ENCODE measurements at places on chromosomes 12 and 14.

- DNase-seq = no peak
These were observed 232.7 kb downstream of the RPAP3 start for GRCh38 chr12:47473091-47473490.

- no peak for DNase-seq
These were observed 135.9 kb downstream of the C12orf75 start for GRCh38 chr12:105466231-105466900.

DNA sequence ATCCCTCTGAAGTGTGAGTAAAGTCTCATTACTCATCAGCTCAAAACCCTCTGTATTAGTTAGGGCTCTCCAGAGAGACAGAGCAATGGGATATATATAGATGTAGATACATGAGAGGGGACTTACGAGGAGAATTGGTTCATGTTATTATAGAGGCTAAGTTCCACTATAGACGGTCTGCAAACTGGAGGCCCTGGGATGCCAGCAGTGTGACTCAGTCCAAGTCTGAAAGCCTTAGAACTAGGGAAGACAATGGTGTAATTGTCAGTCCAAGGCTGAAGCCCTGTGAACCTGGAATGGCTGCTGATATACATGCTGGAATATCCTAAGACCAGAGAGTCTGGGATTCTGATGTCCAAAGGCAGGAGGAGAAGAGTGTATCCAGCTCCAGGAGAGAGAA, 57.3 kb upstream of the CEP83 start:
- no peak for DNase-seq

GRCh38 chr14:31934767-31935266, 142.3 kb upstream of the ARHGAP5 start:
- peak; percentile 65 for DNase-seq

- no peak for DNase-seq
These were observed 14.2 kb downstream of the AMN1 start for GRCh38 chr12:31714406-31715271.

GRCh38 chr12:129871991-129872972, 31.5 kb downstream of the TMEM132D start:
- DNase-seq = no peak

DNA sequence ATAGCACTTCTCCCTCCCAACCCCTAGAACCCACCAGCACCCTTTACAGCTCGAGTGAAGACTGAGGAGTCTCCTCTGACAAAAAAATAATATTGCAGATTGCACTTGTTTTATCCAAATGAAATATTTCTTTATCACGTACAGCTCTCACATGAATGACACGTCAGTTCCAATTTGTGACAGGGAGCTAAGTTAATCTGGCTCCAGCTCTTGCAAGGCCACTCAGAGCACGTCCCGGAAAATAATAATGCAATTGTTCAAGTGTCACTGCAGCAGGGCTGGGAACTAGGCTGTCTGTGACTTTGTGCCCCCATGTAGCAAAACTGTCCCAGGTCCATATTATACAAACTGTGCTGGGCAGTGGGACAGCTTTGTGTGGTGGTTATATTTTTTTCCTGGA, 539.6 kb downstream of the VRK1 start:
- DNase-seq = no peak

DNA sequence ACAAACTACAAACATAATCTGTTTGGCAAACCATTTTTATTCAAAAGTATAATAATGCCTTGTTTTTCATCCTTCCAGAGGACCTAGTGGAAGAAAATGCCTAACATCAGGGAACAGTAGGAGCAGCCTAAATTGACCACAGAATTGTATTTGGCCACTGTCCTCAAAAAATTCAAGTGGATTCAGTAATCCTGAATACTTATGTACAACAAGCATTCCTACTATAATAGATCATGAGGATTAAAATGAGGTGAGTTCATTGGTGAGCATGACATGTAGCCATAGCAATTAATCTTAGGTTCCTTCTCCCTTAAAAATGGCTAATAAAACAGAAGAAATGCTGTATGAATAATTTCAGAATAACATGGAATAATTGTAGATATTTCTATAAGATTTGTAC, 209.3 kb downstream of the DAD1 start:
- DNase-seq = no peak

- no peak for DNase-seq
These were observed 36.0 kb downstream of the EGLN3 start for GRCh38 chr14:33914676-33915516.

DNA sequence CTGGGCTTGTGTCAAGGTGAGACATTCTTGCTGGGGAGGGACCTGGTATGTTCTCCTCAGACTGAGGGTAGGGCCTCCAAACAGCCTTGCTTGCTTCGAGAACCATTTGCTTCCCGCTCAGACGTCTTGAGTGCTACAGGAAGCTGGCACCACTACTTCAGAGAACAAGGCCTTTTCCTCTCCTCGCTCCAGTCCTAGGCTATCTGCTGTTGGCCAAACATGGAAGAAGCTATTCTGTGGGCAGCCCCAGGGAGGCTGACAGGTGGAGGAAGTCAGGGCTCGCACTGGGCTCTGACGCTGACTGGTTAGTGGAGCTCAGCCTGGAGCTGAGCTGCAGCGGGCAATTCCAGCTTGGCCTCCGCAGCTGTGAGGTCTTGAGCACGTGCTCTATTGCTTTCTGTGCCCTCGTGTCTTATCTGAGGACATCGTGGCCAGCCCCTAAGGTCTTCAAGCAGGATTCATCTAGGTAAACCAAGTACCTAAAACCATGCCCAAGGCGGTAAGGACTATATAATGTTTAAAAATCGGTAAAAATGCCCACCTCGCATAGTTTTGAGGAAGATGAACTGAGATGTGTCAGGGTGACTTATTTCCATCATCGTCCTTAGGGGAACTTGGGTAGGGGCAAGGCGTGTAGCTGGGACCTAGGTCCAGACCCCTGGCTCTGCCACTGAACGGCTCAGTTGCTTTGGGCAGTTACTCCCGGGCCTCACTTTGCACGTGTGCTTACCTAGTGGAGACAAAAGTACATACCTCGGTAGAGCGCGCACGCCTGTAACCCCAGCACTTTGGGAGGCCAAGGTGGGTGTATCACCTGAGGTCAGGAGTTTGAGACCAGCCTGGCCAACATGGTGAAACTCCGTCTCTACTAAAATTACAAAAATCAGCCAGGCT, 4.3 kb downstream of the GAPDH start:
- no peak for DNase-seq

- no peak for DNase-seq
These were observed 706 bp upstream of the DIO2 start for GRCh38 chr14:80212023-80212397.

DNA sequence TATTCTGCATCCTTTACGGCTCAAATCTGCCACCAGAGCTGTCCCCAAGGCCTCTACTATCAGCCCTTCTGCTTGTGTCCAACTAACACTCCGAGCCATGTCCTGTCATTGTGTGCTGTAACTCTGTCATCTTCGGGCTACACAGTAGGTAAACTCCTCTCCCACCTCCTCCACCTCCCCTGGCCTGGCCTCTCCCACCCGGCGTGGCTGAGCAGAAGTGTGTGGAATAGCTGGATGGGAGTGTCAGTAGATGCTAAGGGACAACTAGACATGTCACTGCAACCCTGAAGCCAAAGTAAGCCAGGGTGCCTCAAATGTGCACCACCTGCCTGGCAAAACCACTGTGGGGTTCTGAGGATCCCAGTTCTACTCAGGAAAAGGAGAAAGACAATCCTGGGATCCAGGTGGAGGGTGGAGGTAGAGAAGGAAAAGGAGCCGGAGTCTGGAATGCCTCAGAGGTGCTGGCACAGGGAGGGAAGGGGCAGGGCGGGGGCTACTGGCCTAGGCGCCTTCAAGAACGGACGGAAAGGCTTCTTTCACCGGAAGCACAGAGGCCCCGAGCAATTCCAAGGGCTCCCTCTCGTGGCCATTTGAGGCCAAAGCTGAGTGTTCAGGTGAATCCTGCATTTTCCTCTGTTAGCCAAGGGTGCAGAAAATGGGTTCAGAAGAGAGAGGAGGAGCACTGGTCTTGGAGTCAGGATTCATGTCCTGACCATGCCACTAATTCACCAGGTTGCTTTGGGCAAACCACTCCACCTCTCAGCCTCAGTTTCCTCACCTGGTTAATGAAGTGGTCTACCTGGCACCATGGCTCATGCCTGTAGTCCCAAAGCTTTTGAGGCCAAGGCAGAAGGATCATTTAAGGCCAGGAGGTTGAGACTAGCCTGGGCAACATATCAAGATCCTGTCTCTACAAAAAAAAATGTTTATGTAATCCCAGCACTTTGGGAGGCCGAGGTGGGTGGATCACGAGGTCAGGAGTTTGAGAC, 20.5 kb upstream of the FAM181A start:
- no peak for DNase-seq

- DNase-seq = peak; percentile 16
These were observed 138.4 kb downstream of the ADGRD1 start for GRCh38 chr12:131091976-131092691.

- DNase-seq = no peak
These were observed 101.3 kb downstream of the PPM1A start for GRCh38 chr14:60350366-60350720.

DNA sequence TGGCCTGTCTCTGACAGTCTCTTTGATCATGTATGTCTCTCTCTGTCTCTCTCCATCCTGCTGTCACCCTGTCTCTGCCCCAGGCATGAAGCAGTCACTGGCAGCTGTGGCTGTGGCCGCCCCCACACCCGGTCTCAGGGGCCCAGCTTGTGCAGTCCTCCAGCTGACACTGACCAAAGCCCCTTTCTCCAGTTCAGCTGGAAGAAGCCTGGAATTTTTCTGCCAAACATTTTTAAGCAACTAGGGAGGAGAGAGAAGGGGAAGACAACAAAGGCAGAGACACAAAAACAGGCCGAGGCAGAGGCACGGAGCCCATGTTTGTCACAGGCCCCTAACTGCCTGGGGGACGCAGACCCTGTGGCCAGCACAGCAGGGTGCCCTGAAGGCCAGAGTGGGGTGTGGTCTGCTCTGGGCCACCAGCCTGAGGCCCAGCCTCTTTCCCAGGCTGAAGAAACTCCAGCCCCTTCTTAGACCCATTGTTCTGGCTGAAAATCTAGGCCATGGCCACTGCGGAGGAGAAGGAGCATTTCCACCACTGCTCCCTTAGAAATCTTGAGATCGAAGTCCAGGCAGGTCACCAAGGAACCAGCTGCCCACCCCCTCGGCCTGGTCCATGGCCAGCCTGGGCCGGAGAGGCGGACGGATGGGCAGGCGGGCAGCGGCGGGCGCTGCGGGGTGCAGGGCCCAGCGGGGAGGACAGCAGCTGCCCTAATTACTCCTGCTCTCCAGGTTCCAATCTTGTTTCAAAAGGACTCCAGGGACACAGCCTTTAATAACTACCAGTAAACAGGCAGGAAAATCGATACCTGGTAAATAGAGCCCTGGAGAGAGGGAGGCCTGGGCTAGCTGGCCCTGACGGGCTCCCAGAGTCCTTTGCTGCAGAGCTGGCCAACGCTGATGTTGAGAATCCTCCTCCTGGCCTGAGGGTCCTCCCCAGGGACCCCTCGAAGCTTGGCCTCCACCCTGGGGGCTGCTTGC, 14.9 kb downstream of the DTX1 start:
- no peak for DNase-seq

GRCh38 chr12:81944886-81945285, 185.7 kb upstream of the PPFIA2 start:
- no peak for DNase-seq

GRCh38 chr14:34373191-34373590, 88.8 kb downstream of the SPTSSA start:
- no peak for DNase-seq

Measured in left colon (tissue), 2 donors.